Activated naive CD4-positive, alpha-beta T cell treated with anti-CD3 and anti-CD28 coated beads, Interleukin-2, amount 50 U/mL, for 72 hours (primary cell): ENCODE measurements at places on chromosomes 11 and 22.

DNA sequence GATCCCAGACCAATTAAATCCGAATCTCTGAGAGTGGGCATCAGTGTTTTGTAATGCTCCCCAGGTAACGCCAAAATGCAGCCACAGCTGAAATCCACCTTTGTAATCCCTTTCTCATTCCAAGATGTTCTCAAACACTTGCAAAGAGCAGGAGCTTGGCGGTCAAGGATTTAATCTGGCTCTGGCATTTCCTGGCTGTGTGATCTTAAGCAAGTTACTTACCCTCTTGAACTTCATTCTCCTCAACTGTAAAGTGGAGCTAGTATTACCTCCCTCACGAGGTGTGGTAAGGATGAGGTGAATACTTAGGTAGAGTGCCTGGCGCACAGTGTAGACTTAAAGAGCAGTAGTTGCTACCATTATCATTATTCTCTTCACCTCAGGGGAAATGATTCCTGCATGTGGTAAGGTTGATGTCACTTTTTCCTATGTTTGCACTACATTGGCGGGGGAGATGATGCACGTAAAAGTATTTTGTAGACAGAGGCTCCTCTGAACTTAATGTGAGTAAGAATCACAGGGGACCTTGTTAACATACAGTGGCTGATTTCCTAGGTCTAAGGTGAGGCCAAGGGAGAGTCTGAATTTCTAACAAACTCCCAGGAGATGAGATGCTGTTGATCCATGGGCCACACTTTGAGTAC lies 210.4 kb upstream of the PITPNB start:
- DNase-seq: no peak

DNA sequence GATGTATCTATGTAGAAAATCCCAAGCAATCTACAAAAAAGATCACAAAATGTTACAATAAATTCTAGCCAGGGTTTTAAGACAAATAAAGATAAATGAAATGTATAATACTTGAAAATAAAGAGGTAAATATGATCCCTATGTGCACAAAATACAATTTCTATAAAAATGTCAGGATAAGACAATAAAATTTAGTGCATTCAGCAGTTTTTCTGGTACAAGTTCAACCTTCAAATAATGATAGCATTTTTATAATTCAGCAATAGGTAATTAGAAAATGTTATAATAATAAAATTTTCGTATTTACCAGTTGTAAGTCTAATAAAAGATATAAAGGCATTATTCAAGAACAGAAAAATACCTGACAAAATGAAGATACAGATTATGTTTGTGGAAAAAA lies 726.8 kb upstream of the FAT3 start:
- DNase-seq: no peak

DNA sequence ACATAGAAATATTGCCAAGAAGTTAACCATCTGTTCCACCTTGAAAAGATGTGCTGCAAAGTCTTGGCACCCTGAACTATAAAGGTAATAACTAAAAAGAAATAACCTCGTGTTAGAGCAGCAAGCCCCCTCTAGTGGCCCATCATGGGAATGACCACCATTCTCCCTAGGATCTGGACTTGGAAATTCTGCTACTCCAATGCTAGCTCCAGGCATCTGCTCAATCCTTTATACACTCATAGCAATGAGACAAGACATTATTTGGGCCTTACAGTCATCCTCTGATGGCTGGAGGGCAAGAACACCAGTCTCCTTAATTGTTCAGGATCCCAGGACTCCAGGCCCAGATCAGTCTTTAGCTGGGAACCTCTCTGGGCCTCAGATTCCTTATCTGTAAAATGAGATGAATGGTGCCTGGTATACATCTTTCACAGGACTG lies 76.0 kb downstream of the CWC15 start:
- no peak for DNase-seq

GRCh38 chr11:62115085-62115694 lies 8.6 kb upstream of the INCENP start:
- DNase-seq: no peak

GRCh38 chr22:36874736-36875135 lies 13.9 kb downstream of the NCF4 start:
- DNase-seq: no peak

- no peak for DNase-seq
Observed at GRCh38 chr22:20803696-20804324, 29.9 kb downstream of the SERPIND1 start.

GRCh38 chr11:67689178-67689577 lies 14.8 kb upstream of the ALDH3B2 start:
- no peak for DNase-seq

- DNase-seq: no peak
Observed at GRCh38 chr11:74092425-74092824, 78.4 kb downstream of the C2CD3 start.

GRCh38 chr11:77046060-77046501 lies 11.9 kb downstream of the B3GNT6 start:
- DNase-seq: no peak

GRCh38 chr11:69640995-69641581 lies at the start of gene CCND1:
TSS of gene CCND1 (plus strand) at chr11:69641156. CDS start at chr11:69641314, 158 bp downstream.
- DNase-seq: no peak

DNA sequence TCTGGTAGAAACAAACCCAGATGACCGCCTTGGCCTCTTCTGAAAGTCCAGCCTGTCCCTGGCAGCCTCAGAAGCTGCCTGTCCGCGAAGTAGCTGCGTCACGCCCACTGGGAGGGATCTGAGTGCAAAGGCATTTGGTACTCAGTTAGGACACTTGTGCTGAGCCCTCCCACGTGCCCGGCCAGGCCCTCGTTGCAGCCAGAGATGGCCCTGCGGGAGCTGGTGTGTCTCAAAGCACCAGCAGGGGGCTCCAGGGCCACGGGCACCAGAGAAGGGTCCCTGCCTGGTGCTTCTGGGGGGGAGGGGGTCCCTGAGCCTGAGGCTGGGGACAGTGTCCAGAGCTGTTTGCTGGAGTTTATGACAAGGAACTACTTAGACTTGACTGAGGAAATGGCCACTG lies 5.8 kb downstream of the SELENOO start:
- no peak for DNase-seq

GRCh38 chr22:31286360-31287255 lies 5.7 kb downstream of the PIK3IP1 start:
- DNase-seq: peak; percentile 68

DNA sequence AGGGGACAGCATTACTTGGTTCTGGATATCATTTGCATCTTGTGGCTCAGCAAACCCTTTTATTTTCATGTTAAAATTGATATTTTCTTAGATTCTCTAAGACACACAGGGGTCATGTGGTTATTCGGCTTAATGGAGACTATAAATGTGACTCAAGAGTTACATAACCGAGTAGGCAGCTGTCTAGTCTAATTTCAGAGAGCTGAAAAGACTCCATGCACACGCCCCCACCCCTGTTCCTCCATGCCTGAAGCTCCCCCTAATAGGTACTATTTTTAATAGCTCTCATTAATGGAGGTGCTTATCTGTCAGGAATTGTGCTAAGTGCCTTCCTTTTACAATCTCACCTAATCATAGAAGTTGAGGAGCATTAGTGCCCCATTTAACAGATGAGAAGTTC lies 189.2 kb upstream of the ARHGAP20 start:
- DNase-seq: no peak

- DNase-seq: no peak
Observed at GRCh38 chr11:15969701-15970329, 386.5 kb downstream of the SOX6 start.

DNA sequence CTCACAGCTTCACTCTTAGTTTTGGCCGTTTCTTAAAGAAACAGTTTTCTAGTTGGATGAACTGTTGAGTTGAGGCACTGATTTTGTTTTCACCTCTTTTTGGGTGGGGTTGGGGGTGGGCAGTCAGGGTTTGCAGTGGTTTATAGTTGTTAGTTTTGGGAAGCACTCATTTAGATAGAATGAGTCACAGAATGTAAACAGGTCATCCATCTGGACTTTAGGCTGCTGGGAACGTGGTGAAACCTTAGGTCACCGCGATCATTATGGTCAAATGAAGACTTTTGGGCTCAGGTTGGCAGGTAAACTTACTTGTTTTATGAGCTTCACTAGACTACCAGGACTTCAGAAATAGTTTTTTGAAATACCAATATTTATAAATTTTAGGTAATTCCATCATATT lies 48.4 kb downstream of the CSTPP1 start:
- no peak for DNase-seq

DNA sequence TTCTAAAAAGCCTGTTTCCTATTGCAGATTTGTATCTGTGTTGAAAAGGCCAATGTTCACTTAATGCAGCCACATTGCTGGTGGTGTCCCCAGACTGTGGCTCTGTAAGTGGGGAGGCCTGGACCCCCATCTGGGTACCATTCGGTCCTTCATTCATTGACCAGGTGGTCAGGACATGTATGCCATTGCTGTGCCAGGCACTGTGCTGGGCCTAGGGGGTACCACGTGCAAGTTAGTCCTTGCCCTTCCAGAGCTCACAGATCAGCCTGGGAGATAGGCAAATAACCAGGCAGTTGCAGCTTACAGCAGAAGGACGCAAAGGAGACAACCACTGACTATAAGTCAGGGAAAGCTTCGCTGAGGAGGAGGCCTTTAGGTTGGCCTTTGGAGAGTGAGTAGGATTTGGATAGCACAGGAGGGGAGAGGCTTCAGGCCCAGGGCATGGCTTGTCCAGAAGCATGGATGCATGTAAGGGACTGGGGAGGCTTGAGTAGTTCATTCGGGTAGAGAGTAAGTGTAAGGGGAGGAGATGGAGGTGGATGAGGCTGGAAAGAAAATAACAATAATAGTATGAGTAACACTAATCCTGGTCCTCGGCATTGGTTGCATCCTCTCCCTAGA lies 5.0 kb downstream of the PRDM11 start:
- no peak for DNase-seq

GRCh38 chr11:12092714-12093113 lies 17.7 kb upstream of the MICAL2 start:
- DNase-seq: no peak

DNA sequence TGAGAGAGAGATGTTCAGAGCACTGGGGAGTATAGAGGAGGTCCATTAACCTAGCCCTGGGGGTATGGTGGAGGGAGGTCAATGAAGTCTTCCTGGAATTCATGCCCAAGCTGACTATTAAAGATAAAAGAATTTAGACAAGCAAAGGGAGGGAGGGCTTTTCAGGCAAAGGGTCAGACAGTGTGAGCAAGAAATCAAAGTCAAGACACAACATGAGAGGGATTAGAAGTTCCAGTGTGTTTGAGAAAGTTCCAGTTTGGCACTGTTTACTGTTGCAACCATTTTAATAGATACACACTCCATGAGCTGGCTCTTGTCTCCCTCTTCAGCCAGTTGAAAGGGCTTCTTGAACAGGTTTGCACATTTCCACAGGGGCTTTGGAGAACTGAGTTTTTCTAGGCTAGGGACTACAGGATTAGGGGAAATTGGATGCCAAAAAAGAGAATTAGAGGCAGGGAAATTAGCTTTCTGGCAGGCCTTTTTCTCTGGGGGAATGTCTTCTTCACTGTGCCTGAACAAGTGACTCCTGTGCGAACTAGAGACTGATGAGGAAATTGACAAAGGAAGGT lies 14.7 kb upstream of the NNMT start:
- DNase-seq: no peak

- DNase-seq: peak; percentile 45
Observed at GRCh38 chr22:45880716-45881523, 96.0 kb downstream of the WNT7B start.

- DNase-seq: no peak
Observed at GRCh38 chr11:86150847-86151173, 81.9 kb upstream of the PICALM start.

- peak; percentile 59 for DNase-seq
Observed at GRCh38 chr11:58788355-58789023, 56.0 kb downstream of the GLYATL2 start.

DNA sequence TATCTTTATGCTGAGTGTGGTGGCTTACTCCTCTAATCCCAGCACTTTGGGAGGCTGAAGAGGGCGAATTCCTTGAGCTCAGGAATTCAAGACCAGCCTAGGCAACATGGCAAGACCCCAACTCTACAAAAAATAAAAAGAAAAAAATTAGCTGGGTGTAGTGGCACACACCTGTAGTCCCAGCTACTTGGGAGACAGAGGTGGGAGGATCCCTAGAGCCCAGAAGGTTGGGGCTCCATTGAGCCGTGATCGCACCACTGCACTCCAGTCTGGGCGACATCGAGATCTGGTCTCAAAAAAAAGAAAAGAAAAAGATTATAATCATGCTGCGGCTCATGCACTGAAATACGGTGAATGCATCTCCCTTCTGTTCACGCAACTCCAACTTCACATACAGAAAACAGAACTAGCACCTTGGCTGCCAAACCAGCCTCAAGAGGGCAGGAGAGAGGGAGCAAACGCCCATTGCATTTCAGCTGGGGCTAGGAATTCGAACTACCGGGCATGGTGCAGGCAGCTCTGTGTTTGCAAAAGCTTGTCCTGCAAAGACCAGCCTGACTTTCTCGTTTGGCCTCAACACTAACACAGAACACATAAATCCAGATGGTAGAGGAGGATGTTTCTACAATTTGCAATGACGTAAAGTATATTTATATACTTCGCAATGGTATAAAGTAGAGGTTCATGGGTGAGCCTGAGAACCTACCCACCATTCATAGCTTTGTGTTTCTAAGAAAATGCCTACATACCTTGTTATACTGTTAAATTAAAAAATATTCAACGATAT lies 6.3 kb upstream of the SYNGR1 start:
- DNase-seq: peak; percentile 47

DNA sequence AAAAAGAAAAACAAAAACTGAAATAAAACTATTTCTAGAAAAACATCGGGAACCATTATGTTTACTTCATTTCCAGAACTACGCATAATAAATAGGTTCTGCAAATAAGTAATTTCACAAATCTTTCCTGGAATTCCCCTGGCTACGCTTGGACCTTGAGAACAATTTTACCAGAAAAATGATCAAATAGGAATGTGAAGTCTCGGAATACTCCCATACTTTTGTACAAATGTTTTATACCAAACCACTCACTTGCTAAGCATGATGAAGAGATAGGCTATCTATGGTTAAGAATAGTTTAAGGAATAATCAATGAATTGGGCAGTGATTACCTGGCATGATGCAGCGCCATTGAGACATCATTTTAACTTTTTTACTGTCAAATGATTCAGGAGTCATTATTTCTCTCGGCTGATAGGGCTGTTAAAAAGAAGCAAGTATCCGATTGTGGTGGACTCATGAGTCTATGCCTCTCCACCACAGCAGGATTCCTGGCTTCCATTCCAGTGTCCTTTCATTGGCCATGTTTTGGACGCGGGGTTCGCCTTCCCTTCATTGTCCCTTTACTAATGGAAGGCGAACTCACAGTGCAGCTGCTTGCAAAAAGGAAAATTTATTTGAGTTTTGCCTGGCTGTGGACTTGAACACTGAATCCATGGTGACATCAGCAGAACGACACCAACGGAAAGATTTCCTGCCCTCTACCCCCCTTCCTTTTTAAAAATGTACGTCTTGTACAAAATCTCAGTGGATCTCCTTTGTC lies 39.9 kb upstream of the BLID start:
- no peak for DNase-seq

- no peak for DNase-seq
Observed at GRCh38 chr11:45538363-45538762, 127.1 kb downstream of the CHST1 start.
